Endothelial cell of umbilical vein (primary cell): ENCODE measurements at places on chromosomes 12 and 14.

- no peak for DNase-seq
- H3K4me3 ChIP-seq: no peak overlapping the region
- H3K27ac ChIP-seq: no peak overlapping the region
- H3K27me3 ChIP-seq: no peaks in the 10 kb centered on the region
Measured at GRCh38 chr12:43428088-43428600, 123.9 kb downstream of the ADAMTS20 start.

DNA sequence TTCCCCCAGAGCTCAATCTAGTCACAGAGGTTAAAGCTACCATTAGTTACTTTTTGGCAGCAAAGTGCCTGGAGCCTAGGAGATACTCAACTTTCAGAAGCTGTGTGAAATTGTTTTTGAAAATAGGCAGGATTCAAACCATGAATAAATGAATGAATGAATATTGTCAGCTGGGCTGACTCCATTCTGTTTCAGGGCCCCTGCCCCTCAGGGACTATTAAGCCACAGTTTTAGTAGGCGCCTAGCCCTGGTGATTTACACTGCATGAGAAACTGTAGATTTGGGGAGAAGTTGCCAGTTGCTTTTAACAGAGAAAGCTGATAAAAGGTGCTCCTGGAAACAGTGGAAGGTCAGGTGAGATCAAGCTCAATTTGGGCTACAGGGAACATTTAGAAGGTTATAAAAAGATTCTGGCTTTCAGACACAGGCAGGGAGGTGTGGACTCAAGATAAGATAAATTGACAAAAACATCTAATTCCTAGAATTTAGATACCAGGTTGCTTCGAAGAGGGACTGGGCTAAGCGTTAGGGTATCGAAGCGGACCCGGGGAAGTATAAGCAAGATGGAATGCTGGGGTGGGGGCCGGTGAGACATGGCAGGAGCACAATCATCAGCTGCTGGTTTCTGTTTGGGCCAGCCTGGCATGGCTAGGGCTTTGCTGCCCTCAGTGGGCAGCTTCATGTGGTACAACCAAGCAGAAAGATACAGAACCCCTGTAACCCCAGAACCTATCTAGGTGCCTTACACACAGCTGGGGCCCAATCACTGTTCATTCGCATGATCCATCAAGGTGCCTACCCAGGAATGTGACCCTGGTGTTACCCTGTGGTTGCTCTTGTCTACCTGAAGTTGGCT is 14.9 kb upstream of the CELA1 start:
- H3K27ac ChIP-seq: no peak overlapping the region
- H3K4me3 ChIP-seq: no peak overlapping the region
- H3K36me3 ChIP-seq: peaks cover 3% of the 10 kb centered on the region
- H3K4me1 ChIP-seq: no peaks in the 10 kb centered on the region

- H3K27ac ChIP-seq: peak overlapping the region; percentile 55
- no peaks in the 10 kb centered on the region for H3K27me3 ChIP-seq
- H3K36me3 ChIP-seq: no peaks in the 10 kb centered on the region
- H3K4me1 ChIP-seq: peaks cover 4% of the 10 kb centered on the region
Measured at GRCh38 chr12:128823216-128823915, 392 bp downstream of the SLC15A4 start.

DNA sequence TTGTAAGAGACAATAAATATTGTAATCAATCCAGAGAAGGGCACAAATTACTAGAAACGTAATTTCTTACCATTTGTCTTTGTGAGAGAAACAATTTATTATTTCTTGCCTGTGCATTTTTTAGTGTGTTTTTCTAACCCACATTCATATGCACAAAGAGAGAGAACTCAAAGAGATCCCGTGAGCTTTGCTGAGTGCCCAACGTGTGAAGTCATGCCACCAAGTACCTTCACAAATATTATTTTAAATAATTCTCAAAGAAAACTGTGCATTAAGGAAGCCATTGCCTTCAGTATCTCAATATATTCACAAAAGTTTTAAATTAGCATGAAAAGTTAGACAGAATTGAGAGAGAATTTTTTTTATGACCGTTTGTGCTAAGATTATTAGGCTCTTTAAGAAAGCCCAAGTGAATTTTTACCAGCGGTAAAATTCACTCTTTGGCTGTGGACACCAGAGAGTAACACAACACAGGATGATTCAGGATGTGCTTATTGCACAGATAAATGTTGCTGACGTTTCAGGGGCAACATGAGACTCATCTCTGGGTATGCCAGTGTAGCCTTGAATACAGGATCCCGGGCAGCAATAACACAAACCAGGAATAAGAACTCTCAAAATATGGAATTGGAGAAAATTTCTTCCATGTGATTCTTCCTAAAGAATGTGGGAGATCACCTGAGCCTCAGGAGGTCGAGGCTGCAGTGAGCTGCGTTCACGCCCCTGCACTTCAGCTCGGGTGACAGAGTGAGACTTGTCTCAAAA is 2.9 kb downstream of the ARHGDIB start:
- peaks cover 63% of the 10 kb centered on the region for H3K4me1 ChIP-seq
- H3K27me3 ChIP-seq: no peaks in the 10 kb centered on the region
- H3K27ac ChIP-seq: no peak overlapping the region
- H3K4me3 ChIP-seq: no peak overlapping the region
- H3K36me3 ChIP-seq: no peaks in the 10 kb centered on the region

DNA sequence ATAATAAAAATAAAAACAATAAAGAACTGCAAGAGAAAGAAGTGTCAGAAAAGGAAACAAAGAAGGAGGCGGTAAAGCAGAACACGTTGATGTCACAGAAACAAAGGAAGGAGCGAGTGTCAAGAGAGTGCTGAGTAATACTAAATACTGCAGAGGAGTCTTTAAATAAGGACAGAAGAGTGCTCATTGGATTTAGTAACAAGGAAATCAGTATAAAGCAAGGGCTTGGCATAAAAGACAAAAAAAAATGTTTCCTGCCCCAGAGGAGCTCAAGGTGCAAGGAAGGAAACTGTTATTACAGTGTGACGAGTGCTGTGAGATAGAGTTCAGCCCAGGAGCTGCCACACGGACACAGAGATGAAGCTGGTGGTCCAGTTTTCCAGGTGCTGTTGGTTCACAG is 8.4 kb upstream of the TUBA1A start:
- no peak for DNase-seq
- peaks cover 33% of the 10 kb centered on the region for H3K4me1 ChIP-seq
- H3K4me3 ChIP-seq: no peak overlapping the region
- no peaks in the 10 kb centered on the region for H3K36me3 ChIP-seq
- H3K27me3 ChIP-seq: no peaks in the 10 kb centered on the region

- H3K27ac ChIP-seq: no peak overlapping the region
- H3K27me3 ChIP-seq: no peaks in the 10 kb centered on the region
- no peak overlapping the region for H3K4me3 ChIP-seq
Measured at GRCh38 chr12:105855361-105856047, 283.2 kb downstream of the NUAK1 start.

- no peak overlapping the region for H3K27ac ChIP-seq
- H3K4me1 ChIP-seq: no peaks in the 10 kb centered on the region
- peaks cover 3% of the 10 kb centered on the region for H3K27me3 ChIP-seq
Measured at GRCh38 chr14:21317398-21317797, 37.5 kb downstream of the RPGRIP1 start.

DNA sequence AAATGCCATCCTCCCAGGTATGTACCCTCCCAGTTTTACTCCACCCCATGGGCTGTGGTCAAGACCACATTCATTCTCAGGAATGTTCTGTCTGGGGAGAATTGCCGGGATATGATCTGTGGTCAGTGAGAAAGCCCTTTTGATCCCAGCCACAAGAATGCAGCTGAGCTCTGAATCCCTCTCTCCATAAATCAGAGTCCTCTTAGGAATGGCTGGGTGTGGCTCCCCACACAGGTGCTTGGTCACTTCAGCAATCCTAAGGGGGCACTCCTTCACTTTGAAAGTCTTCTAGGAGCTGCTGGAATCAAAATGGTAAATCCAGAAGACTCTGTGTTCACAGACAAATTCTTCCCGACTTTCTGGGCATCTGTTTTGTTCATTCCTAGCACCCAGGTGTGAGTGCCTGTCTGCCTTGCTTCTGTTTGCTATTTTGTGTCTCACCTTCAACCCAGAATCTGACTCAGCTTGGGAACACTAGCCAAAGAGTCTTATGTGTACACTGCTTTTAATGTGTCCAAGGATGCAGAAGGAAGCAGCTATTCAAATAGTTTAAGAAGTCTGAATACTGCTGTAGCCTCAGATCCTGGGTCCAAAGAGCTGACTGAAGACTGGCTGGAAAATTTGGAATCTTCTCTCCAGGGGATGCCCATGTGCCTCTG is 144.6 kb upstream of the CDKN3 start:
- H3K27me3 ChIP-seq: no peaks in the 10 kb centered on the region
- H3K4me3 ChIP-seq: no peak overlapping the region
- DNase-seq: no peak
- no peaks in the 10 kb centered on the region for H3K36me3 ChIP-seq
- H3K27ac ChIP-seq: no peak overlapping the region
